ENCODE measurements at places on chromosomes 12 and 14.

DNA sequence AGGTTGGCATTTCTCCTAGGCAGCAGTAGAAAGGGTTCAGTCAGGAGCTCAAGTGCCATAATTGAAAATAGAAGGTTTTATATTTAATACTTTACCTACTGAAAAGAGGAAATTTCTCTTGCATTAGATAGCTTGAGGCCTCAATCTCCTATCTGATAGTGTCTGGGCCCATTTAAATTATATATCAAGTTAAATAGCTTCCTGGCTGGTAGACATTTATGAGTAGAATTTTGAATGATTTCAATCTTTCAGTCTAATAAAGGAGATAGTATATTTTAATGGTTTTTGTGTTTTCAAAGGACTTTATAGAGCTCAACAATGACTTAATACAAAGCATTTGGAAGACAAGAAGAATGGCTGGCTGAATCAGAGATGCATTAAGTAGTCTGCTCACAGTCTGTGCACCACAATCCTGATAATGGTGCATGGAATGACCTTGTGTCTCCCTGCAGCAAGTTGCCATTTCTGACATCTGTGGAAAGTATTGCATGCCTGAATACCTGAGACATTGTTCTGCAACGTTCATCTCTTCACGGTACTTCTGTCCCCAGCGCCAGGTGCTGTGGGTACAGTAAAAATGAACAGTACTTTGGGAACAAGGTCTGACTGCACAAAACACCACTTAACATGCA lies 974.1 kb downstream of the TMTC2 start:
- no peak for DNase-seq

GRCh38 chr12:88935856-88936255 lies 355.6 kb upstream of the KITLG start:
- DNase-seq: no peak

DNA sequence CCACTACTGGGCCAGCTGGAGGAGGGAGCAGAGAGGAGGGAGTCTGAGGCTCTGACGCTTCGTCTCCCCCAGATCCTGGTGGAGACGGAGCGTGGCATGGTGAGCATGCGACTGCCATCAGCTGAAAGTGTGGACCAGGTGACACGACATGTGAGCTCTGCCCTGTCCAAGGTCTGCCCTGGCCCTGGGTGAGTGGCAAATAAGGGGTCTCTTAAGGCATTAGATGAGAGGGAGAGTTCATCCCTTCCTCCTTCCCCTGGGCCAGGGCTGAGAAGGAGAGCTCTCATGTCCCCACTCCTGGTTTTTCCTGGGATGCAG lies 2.5 kb downstream of the CARMIL3 start:
- DNase-seq: no peak

DNA sequence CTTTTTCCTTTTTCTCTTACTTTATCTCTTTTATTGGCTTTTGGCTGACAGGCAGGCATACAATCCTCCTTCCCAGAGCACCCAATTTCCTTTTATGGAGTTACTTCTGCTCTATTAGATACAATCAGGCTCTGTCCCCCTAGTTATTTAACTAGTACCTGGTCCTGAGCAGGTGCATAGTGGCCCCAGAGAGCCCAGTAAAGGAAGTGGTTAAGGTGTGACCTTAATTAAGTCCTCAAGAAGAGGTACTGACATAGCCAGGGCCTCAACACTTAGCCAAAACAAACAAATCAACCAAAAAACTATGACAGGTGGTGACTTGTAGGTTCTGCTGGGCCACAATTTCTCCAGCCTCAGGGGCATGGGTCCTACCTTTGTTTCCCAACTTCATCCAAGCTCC lies 82.9 kb downstream of the CCDC60 start:
- no peak for DNase-seq

DNA sequence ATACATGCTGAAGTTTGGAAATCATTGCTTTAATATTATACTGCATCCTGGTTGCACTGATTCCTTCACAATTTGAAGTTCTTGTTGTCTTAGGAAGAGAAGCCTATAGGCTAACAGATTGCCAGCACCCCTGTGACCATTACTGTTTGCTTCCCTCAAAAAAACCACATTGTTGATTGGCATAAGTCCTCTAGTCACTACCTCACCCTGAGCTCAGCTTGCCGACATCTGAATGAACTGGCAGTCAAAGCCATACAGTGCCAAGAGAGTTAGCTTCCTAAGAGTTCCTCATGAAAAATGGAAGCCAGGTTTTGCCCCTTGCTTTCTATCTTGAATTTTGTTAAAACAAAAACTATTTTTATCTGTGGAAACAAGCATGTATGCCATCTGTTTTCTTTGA lies 276.1 kb downstream of the SYT1 start:
- DNase-seq: no peak

- DNase-seq: no peak
Measured at GRCh38 chr14:65415613-65416012, 3.1 kb downstream of the FUT8 start.

GRCh38 chr12:2395354-2395977 lies 342.7 kb downstream of the CACNA1C start:
- peak; percentile 16 for DNase-seq

DNA sequence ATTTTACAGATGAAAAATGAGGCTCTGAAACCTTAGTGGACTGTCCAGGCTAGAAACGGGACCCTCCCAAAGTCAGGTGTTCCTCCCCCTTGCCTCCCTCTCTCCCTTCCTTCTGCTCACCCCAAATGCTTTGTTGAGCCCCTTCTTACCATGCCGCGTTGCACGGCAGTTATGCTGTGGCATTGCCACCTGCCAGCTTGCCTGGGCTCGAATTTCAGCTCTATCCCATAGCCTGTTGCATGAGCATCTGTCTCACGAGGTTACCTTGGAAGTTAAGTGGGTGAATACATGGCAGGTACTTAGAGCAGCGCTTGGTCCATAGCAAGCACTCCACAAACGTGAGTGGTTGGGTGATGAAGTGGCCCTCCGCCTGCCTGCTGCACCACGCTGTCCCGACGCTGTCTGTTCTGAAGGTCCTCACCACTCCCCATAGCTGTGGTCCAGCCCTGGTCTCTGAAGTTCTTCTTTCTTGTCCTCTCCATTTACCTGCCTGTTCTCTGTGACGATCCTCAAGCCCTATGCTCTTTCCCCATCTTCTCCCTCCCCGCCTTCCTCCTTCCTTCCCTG lies 269.9 kb downstream of the CACNA1C start:
- DNase-seq: no peak

DNA sequence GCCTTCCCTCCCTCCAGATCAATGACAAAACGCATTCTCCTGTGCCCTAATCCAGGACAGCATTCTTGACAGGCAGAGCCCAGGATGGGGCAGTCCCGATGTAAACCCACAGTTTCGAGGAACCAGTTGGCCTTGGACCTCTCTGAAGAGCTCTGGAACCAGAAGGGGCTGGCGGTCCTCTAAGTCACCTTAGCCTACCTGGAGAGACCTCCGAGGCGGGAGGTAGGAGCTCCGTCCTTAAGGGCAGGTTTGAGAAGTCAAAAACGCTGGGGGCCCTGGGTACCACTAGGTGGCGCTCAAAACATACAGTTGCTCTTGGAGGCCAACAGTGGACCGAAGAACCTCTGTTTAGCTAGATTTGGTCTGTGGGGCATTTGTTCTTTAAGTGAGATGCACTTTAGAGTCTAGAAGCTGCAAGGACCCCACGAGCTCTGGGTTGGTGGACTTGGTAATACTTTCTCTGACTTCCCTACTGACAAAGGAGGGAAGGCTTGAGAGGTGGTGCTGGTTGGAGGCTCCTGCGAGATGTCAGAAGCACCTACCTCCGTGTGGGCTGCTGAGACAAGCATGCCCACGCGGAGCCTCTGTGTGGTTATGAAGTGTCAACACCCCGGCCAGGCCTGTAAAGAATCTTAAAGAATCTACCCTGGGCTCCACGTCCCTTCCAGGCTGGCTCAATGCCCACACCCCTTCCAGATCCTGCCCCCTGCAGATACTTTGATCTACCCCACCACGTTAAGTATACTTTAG lies 74.8 kb upstream of the CHST11 start:
- DNase-seq: peak; percentile 69

DNA sequence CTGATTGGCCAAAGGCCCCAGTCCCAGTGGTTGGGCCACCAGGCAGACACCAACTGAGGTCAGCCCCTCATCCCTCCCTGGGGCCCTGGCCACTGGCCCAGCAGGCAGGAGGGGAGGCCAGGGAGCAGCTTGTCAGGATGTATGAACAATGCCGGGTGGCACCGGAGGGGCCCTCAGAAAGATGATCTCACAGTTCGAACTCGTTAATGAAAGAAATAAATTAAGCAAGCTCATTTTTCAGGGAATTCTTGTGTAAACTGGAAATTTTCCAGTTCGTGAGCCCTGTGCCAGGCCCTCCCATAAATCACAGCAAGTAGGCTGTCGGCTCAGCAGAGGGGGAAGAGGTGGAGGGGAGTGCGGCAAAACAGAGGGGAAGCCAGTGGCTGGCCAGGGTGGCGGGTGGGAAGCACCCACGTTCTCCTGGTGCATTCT lies 177.0 kb upstream of the VASH1 start:
- DNase-seq: no peak

DNA sequence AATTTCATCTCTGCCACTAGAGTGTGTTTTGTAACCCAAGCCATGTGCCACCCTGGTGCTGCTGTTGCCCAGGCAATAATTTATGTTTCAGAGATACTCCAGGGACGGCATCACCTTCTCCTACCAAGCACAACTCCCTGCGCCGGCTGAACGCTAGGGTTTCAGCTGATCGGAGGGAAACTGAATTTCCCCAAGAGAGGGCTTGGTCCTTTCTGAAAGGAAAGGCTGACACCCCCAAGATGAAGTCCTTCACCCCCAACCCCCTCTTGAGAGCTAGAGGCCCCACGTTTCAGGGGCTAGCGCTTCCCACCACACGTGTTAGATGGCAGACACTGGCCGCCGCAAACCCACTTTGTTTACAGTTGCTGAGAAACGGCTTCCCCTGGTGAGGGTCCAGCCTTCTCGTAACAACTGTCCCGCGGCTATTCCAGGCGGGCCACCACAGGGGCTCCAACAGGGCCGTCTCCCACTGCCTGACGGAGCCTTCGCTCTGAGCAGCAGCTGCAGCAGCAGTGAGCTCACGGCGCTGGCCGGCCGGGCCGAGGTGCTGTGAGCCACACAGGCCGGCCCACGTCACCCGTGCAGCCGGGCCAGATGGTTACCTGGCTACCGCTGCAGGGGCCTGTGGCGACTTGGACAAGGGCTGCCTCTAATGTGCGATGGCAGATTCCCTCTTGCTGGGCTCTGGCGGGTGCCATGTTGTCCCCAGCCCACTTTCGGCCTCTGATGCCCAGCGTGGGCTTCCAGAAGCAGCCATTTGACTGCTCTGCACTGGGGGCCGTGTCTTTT lies 66.4 kb downstream of the TESC start:
- no peak for DNase-seq

GRCh38 chr14:82029038-82029437 lies 495.4 kb upstream of the SEL1L start:
- DNase-seq: no peak
